ENCODE measurements at places on chromosomes 7 and 10.

GRCh38 chr7:104230606-104231005, 22.8 kb upstream of the ORC5 start:
- no peak overlapping the region for H3K27ac ChIP-seq
- peaks cover 29% of the 10 kb centered on the region for H3K27me3 ChIP-seq
- H3K4me3 ChIP-seq: no peak overlapping the region
- H3K4me1 ChIP-seq: no peaks in the 10 kb centered on the region

DNA sequence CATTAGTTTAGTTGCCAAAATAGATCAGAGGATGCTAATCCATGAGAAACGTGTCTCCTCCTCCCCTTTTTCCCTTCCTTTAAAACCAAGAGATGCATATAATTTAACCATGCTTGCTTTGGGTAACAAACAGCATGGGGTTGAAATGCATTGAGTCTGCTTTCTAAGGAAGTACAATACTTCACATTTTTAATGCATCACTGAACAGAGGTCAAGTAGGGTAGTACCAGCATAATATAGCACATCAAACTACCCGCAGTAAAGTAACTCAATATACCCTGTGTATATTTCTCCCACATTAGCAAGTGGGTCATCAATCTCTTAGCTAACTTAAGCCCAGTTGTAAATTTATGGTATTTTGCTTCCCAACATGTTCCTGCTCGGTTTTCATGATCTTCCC, 239.3 kb upstream of the SEMA3C start:
- no peak for DNase-seq
- H3K27ac ChIP-seq: no peak overlapping the region
- no peaks in the 10 kb centered on the region for H3K4me1 ChIP-seq

GRCh38 chr7:45161842-45162241, 4.3 kb downstream of the RAMP3 start:
- H3K4me1 ChIP-seq: no peaks in the 10 kb centered on the region
- H3K27ac ChIP-seq: no peak overlapping the region
- H3K4me3 ChIP-seq: no peak overlapping the region
- no peaks in the 10 kb centered on the region for H3K36me3 ChIP-seq
- DNase-seq: no peak

DNA sequence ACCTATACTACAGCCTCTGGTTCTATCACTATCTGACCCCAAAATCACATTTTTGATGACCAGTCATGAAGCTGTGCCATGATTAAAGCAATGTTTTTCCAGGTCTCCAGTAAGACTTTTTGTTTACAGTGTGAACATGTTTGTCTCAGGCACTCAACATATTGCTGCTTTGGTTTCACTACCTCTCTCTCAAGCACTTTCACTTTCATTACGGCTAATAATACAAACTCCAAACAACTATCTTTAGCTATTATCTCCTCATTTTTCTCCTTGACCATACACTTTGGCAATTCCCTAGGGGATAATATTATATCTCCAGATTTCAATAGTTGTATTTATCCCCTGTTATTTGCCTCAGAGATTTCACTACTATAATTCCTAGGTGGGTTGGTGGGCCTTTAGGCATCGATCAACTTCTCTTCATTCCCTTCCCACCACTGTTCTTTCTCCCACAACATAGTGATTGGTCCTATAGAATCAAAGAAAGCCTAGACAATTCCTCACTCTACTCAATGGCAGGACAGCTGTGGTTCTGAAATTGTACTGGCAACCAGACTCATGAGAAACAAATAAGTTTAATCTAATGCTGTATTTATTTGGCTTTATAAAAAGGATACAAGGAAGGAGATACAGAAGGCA, 261.4 kb upstream of the ZWINT start:
- H3K27me3 ChIP-seq: no peaks in the 10 kb centered on the region
- H3K27ac ChIP-seq: peak overlapping the region; percentile 70
- peak overlapping the region; percentile 65 for H3K4me3 ChIP-seq
- H3K36me3 ChIP-seq: no peaks in the 10 kb centered on the region

- H3K4me3 ChIP-seq: no peak overlapping the region
- no peaks in the 10 kb centered on the region for H3K4me1 ChIP-seq
- no peak overlapping the region for H3K27ac ChIP-seq
Measured at GRCh38 chr7:70042533-70042932, 444.3 kb downstream of the AUTS2 start.

GRCh38 chr10:29105516-29106215, 183.2 kb upstream of the LYZL1 start:
- DNase-seq: no peak
- no peak overlapping the region for H3K27ac ChIP-seq
- peaks cover 44% of the 10 kb centered on the region for H3K27me3 ChIP-seq
- H3K36me3 ChIP-seq: no peaks in the 10 kb centered on the region
- H3K4me3 ChIP-seq: no peak overlapping the region

DNA sequence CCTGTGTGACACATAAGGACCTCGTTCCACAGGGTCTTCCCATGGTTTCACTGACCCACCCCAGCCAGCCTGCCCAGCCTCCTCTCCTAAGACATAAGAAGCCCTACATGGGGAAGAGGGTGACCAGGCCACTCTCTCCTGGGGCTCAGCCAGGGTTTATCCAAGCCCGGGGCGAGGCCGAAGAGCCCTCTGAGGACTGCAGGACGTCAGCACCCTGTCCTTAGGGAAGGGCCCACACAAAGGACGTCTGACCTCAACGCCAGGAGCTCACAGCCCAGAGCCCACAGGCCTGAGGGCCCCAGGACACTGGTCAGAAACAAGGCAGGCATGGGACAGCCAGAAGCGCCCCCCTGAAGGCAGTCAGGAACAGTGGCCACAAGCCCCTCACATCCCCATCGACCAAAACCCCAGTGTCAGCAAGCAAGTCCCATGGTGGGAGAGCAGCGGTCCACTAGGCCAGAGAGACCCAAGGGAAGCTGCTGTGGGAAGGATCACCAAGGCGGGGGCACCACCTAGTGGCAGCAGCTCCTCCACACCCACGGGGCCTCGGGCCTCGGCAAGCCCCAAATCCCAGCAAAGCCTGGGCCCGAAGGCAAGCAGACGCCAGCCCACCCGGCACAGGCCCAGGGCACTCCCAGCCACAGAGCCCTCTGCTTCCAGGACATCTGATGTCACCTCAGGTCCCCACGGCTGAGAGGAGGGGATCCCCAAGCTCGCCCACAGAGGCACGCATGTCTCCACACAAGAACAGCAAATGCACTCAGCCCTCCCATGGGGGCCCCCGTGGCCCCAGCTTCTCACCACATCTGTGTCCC, 23.4 kb downstream of the MAD1L1 start:
- H3K36me3 ChIP-seq: peaks cover 5% of the 10 kb centered on the region
- DNase-seq: peak; percentile 24
- peak overlapping the region; percentile 57 for H3K27ac ChIP-seq
- no peaks in the 10 kb centered on the region for H3K27me3 ChIP-seq
- no peak overlapping the region for H3K4me3 ChIP-seq
- peaks cover 10% of the 10 kb centered on the region for H3K4me1 ChIP-seq

GRCh38 chr7:2736411-2736914, 48.5 kb downstream of the AMZ1 start:
- DNase-seq: no peak
- H3K27me3 ChIP-seq: no peaks in the 10 kb centered on the region
- H3K36me3 ChIP-seq: peaks cover 8% of the 10 kb centered on the region
- H3K4me1 ChIP-seq: peaks cover 18% of the 10 kb centered on the region
- no peak overlapping the region for H3K4me3 ChIP-seq

GRCh38 chr7:5414916-5415315, 8.7 kb downstream of the TNRC18 start:
- DNase-seq: no peak
- H3K4me1 ChIP-seq: peaks cover 25% of the 10 kb centered on the region
- H3K4me3 ChIP-seq: no peak overlapping the region
- H3K36me3 ChIP-seq: peaks cover 8% of the 10 kb centered on the region
- peaks cover 47% of the 10 kb centered on the region for H3K27me3 ChIP-seq

GRCh38 chr7:105806592-105807447, 69.6 kb downstream of the ATXN7L1 start:
- H3K27ac ChIP-seq: peak overlapping the region; percentile 92
- no peaks in the 10 kb centered on the region for H3K27me3 ChIP-seq

Measured in central memory CD8-positive, alpha-beta T cell (primary cell).